ENCODE measurements at places on chromosomes 5 and 9. TPM values are rescaled to one million over a fixed set of nuclear protein-coding genes. Genes with fewer than 3 reads are reported as not detected.

GRCh38 chr5:168019143-168019542 lies 272.3 kb upstream of the WWC1 start:
- no peak for DNase-seq

DNA sequence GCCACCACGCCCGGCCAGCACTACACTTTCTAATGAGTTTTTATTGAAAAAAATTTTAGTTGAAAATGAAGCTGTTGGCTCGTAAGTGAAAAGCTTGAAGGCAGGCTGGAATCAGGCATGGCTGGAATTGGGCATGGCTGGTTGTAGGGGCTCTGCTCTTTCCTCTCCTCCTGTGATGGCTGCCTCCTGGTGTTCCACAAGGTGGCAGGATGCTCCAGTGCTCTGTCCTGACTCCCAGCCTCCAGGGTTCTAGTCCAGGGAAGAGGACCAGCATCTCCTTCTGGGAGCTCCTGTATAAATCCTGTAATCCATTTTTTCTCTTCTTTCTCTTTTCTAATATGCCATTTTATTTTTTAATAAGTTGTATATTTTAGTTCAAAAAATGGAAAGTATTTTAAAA lies 57.2 kb upstream of the DHFR start:
- peak; percentile 21 for DNase-seq

- no peak for DNase-seq
These were observed 47.5 kb upstream of the ADRB2 start for GRCh38 chr5:148778882-148779281.

- peak; percentile 23 for DNase-seq
These were observed 958 bp upstream of the HSPA5 start for GRCh38 chr9:125241863-125242739.

DNA sequence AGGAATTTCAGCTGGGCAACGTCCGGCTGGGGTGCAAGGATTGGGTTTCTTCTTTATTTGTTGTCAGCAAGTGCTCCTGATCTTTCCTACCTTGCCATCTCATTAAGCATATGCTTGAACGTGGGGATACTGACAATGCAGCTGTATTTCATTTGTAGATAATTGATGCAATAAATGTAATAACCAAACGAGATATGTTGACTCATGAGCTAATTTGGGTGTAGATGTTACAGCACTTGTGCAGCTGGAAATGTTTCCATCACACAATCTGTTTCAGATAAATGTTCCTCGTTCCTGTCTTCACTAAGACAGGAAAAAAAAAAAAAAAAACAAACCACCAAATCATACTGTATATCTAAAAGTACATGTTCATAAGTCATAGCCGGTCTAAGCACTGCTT lies 123.8 kb downstream of the DMRT2 start:
- DNase-seq, result no peak

The CA9 gene
- total RNA-seq, result 1.5 TPM

The MEIKIN gene
- not detected for total RNA-seq

The DND1 gene
- not detected for total RNA-seq

GRCh38 chr9:36100532-36100931 lies 36.0 kb upstream of the GLIPR2 start:
- DNase-seq, result peak; percentile 66

DNA sequence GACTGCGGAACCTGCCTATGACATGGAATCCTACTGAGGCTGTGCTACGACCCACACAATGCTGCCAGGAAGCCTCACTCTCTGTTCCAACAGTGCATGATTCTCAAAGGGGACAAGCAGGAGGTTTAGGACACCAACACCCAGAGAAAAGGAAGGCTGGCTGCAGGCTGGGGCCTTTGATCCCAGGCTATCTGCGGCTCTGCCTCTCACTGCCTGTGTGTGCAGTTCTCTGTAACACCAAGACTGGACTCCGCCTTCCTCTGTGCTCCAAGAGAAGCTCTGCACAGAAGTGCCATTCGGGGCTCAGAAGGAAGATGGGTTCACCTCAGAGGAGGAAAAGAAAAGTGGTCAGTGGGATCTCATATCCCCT lies 20.5 kb downstream of the ANKH start:
- no peak for DNase-seq

The ENG gene
- total RNA-seq, result 62.0 TPM

The PCDHGC4 gene
- total RNA-seq, result 2.5 TPM

DNA sequence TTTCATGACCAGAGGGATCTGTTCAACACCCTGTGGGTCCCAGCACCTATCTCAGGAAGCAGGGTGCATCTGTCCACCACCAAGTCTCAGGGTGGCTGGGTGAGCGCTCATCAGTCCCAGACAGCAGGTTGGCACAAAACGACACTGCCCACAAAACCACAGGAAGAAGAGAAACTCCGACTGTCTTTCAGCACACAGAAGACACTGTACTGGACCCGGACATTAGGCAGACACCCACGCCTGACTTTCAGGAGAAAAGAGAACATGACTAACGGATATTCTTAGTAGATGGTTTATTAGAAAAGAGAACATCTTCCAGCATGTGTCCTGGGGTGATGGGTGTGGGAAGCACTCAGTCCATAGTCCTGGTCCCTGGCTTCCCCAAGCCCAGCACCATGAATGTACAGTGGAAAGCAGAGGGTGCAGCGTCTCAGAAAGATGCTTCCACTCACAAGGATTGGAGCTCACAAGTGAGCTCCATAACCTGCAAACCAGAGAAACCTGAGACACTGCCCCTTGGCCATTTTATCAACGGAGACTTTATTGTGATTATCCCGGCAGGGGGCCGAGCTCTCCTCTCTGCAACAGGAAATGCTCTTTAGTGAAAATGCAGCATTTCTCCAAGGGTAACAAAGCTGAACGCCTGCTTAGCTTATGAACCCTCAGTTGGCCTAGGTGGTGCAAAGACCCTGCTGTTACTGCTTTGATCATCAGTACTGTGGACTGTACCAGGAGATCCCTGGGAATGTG lies 35.8 kb upstream of the LCP2 start:
- DNase-seq, result no peak

DNA sequence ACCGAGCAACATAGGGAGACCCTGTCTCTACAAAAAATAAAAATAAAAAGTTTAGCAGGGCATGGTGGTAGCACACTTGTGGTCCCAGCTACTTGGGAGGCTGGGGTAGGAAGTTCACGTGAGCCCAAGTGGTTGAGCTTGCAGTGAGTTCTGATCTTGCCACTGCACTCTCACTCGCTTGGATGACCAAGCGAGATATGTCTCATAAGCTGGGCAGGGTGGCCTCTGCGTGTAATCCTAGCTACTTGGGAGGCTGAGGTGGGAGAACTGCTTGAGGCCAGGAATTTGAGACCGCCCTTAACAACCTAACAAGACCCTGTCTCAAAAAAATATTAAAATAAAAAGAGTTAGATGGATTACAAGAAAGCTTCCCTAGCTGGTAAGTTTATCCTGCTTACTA lies 32.5 kb downstream of the RASA1 start:
- no peak for DNase-seq

- peak; percentile 86 for DNase-seq
These were observed 69.8 kb upstream of the BASP1 start for GRCh38 chr5:17147617-17148016.

The CXCL14 gene
- 0.18 TPM for total RNA-seq

The MOB3B gene
- total RNA-seq, result 0.25 TPM

DNA sequence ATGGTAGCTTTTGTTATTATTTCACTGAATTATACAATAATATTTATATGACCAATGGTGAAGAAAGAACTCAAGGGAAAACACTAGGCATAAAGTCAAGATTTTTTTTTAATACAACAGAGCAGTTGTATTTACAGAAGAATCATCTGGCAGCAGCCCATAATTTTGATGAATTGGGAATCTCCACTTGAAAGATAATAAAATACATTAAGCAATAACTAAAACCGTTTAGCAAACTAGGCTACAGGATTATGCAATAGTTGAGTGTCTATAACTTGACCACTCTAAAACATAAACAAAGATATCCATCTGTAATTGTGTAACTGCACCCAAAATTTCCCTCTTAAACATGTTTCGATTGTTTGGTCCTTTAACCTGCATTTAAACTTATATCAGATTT lies 80.8 kb downstream of the SNCAIP start:
- peak; percentile 10 for DNase-seq

The RANBP17 gene
- 10.6 TPM for total RNA-seq

The ALDH7A1 gene
- 67.5 TPM for total RNA-seq

DNA sequence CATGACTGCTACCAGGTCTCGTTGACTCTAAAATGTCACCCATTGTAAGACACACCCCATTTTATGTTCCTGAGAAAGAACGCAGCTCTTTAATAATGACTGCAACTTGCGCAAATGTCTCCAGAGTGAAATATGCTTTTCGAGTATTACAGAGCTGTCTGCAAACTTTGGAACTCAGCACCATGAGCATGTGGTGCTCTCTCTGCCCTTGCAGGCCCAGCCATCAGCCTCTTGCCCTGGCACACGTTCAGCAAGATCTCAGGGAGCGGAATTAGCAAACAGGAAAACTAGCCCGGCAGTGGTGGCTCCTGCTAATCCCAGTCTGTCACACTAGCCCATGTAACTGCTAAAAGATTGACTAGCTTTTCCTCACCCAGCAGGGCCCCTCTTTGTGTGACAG lies 114.5 kb upstream of the SLC1A3 start:
- no peak for DNase-seq

- no peak for DNase-seq
These were observed 535 bp downstream of the RFX3 start for GRCh38 chr9:3525096-3525835.

- DNase-seq, result no peak
These were observed 115.9 kb downstream of the FEM1C start for GRCh38 chr5:115428676-115429075.

The NUTM2G gene
- total RNA-seq, result not detected

The CDC20B gene
- not detected for total RNA-seq

- no peak for DNase-seq
These were observed 239.0 kb downstream of the PBX3 start for GRCh38 chr9:125985998-125986655.

GRCh38 chr9:96256800-96257199 lies 45.2 kb downstream of the HSD17B3 start:
- DNase-seq, result no peak

The BTNL3 gene
- total RNA-seq, result not detected

The TSSK1B gene
- total RNA-seq, result 1.4 TPM

The F2RL2 gene
- total RNA-seq, result 18.6 TPM

GRCh38 chr5:160968480-160968879 lies 116.5 kb upstream of the ATP10B start:
- DNase-seq, result no peak

The PLK2 gene
- 400 TPM for total RNA-seq

The CACNA1B gene
- 0.16 TPM for total RNA-seq

The SPINK6 gene
- not detected for total RNA-seq

- no peak for DNase-seq
These were observed 375.7 kb downstream of the ACTL7B start for GRCh38 chr9:108479989-108480652.

DNA sequence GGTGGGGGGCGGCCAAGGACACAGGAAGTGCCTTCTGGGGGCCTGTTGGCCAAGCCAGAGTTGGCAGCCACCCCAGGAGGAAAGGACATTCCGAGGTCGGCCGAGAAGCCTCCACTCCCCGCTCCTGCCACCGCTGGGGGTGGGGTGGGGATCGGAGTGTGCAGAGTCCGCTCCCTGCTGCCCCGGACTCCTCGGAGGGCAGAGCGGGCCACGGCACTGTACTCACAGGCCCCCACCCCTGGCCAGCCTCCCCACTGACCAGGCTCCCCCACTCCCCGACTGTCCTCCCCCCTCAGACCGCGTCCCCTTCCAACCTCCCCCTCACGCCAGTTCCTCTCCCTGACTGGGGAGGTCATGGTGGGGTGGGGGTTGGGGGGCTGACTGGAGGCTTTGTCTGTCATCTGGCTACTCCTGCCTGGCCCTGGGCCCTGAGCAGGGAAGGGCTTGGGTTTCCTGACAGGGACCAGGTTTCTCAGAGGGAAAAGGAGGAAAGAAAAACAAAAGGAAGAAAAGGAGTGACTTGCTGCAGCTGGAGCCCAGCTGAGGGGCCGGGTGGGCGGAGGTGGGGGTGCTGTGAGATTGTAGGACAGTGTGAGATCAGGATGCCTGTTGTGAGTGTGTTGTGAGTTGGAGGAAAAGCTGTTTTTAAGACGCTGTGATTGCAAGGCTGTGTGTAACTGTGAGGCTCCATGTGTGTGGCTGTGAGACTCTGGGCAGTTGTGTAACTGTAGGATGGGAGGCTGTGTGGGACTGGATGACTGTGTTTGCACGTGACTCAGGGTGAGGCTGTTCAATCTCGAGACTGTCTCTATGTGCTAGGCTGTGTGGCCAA lies 29.7 kb downstream of the CNTFR start:
- peak; percentile 72 for DNase-seq

The ZNF483 gene
- total RNA-seq, result 2.6 TPM

GRCh38 chr5:93954421-93955069 lies 213.1 kb upstream of the POU5F2 start:
- no peak for DNase-seq

The TAF7 gene
- total RNA-seq, result 66.0 TPM

The RAI14 gene
- total RNA-seq, result 85.9 TPM

GRCh38 chr9:70556771-70557170 lies 142.3 kb upstream of the KLF9 start:
- no peak for DNase-seq

DNA sequence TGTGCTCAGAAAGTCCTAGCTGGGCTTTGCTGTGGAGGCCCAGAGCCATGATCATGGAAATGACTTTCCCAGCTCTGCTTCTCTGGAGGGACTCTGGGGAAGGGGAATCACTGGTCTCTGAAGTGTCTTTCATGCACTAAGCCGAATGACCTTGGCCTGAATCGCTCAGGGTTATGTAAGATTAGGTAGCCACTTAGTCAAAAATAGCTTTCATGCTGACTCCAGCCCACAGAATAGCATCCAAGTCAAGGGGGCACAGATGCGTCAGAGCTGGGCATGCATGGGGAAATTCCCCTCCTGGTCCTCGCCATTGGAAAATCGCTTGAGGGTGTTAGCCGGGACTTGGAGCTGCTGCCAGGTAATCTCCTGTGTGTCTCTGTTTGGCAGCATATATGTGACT lies 36.1 kb upstream of the PPARGC1B start:
- DNase-seq, result no peak

- peak; percentile 9 for DNase-seq
These were observed at the start of gene SUSD3 for GRCh38 chr9:93058355-93059010. TSS of gene SUSD3 (plus strand) at chr9:93058701. CDS start at chr9:93058743, 42 bp downstream.

Measured in fibroblast of the aortic adventitia (primary cell).